ENCODE measurements at places on chromosomes 7 and 10.

DNA sequence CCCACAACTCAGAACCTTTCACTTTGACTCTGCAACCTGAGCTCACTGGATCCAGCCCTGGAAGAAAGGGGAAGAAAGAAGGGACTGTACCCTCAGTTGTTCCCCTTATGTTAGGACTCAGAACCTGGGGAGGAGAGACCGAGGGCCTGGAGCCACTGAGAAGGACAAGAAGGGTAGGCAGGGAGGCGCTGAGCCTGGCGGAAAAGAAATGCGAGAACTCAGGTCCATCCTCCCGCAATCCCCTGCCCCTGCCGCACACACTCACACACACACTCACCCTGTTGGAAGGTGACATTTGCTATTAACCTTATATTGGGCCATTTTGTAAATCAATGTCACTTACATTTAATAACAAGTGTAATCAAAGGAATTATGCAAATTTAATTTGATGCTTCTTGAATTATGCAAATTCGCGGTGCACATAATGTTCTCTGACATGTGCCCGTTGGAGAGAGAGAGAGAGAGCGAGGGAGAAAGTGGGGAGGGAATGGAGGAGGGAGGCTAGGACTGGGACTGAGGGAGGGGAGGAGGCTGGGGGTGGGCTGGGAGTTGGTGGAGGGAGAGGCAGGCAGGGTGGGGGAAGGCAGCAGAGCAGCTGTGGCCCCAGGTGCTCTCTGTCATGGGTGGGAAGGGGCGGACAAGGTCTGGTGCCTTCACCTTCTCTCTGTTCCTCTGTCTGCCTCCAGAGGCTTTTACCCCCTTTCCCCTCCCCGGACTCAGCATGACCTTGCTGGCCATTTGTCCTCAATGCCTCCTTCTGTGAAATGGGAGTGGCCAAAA lies 99.6 kb upstream of the PAX2 start:
- DNase-seq = no peak

DNA sequence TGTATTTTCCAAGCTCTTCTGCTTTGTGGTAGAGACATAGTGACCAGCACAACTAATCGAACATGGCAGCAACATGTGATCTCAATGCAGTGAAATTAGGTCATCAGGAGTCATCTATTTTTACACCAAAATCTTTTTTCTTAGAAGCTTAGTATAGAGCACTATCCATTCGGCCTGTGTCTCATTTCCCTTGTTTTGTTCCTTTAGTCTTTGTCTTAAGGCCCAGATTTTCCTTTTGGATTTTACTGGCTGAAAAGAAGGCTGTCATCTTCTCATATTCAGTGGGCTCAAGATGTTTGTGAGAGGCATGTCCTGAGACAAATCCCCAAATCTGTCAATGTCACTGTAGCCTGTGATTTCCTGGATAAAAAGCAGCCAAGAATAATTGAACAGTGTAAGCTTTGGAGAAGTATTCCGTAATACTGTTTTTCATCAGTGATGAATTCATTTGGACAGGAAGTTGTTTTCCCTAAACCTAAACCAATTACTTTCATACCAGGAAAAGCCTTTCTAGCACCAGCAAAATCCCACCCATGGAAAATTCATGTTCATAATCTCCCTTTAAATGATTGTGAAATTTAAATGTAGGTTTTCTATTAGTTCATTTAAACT lies 55.2 kb downstream of the MAGI2 start:
- DNase-seq = no peak

DNA sequence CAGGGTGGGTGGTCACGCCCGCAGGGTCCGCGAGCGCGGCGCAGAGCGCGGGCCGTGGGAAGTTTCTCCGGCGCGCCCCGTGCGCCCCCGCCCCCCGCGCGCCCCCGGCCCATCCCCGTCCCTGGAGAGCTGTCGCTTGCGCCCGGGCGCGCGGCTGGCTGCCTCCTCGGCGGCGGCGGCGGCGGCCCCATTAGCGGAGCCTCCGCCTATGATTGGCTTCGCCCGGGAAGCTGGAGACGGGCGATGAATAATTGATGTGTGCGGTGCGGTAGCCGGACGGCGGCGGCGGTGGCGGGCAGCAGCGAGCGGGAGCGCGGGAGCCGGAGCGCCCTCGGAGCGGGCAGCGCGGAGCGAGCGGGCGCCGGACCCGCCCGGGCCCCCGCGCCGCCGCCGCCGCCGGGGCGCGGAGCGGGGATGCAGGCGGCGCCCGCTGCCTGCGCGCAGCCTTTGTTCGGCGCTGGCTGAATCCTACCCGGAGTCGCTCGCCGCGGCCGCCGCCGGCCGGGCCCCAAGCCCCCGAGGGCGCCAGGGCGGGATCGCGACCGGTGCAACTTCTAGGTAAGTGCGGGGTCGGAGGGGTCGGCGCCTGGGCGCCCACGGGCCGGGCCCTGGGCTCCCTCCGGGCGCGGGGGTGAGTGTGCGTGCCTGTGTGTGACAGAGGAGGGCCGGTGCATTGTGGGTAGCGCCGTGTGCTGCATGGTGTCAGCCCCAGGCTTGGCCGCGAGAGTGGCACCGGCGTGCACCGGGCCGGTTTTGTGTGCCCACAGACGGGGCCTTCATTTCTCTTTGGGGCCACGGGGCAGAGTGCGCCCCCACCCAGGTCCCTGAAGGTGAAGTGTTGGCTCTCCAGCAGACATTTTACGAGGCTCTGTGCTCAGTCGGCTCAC lies 103.8 kb upstream of the PPIF start:
- no peak for DNase-seq

- DNase-seq = no peak
Measured at GRCh38 chr10:98373260-98374040, 41.5 kb downstream of the PYROXD2 start.

GRCh38 chr10:49001402-49001801 lies 61.8 kb upstream of the LRRC18 start:
- DNase-seq = no peak

All from fibroblast of skin of scalp (primary cell).